ENCODE measurements at places on chromosomes 3 and 15. TPM values are rescaled to one million over a fixed set of nuclear protein-coding genes. Genes with fewer than 3 reads are reported as not detected.

TERC gene
- 103 TPM for total RNA-seq

TNFAIP8L3 gene
- 91.5 TPM for total RNA-seq

PCLAF gene
- 37.5 TPM for total RNA-seq

CRYBG3 gene
- total RNA-seq = 15.4 TPM

CFAP92 gene
- 0.51 TPM for total RNA-seq

GRCh38 chr3:3559786-3560185 lies 239.4 kb upstream of the LRRN1 start:
- no peak for DNase-seq

PRTG gene
- 1.0 TPM for total RNA-seq

TMEM43 gene
- total RNA-seq = 59.2 TPM

PLA1A gene
- total RNA-seq = 11.9 TPM

DNA sequence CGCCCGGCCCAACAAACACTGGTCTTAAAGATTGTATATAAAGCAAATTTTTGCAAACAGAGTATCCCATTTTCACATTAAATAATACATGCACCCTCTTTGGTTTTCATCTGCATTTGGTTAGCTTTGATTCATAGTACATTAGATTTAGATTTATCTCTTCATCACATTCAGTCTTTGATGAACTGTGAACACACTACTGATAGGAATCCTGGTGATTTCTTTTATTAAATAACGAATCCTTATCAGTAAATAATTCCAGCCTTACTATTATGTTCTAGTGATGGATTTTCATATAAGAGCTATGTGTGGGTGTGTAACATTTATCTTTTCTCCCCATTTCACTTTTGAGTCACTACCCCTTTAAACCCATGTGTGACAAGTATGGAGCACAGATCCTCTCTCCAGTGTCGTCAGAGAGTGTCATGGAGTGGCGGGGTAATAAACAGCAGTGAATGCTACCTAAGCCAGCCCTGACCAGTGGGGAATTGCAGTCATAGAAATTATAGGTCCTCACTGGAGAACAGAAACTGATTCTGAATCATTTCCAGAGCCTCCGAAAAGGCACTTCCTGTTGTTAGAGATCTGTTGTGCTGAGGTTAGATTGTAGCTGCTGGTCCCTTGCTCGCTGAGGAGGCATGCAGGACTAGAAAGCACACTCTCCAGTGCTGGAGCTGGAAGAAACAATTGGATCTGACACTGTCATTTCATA lies 22.0 kb downstream of the SLC7A14 start:
- peak; percentile 85 for DNase-seq

All from dermis microvascular lymphatic vessel endothelial cell (primary cell).